ENCODE measurements at places on chromosomes 3 and 15. TPM values are rescaled to one million over a fixed set of nuclear protein-coding genes. Genes with fewer than 3 reads are reported as not detected.

The COL8A1 gene
- 42.2 TPM for total RNA-seq

The GOLGA8M gene
- 1.6 TPM for total RNA-seq

The CD86 gene
- total RNA-seq = not detected

The IL17RE gene
- total RNA-seq = 0.37 TPM

The RLBP1 gene
- 0.16 TPM for total RNA-seq

The CSK gene
- total RNA-seq = 14.8 TPM

The FGD5 gene
- not detected for total RNA-seq

The LYZL4 gene
- total RNA-seq = not detected

The MEF2A gene
- 50.0 TPM for total RNA-seq

The C3orf49 gene
- not detected for total RNA-seq

The SLC2A2 gene
- total RNA-seq = not detected

The ZNF501 gene
- total RNA-seq = 4.4 TPM

The ADCY5 gene
- 0.16 TPM for total RNA-seq

The FAM227B gene
- 3.3 TPM for total RNA-seq

The RTF1 gene
- 26.0 TPM for total RNA-seq

The CDHR4 gene
- not detected for total RNA-seq

The CSPG4 gene
- 0.32 TPM for total RNA-seq

The GOLGA6D gene
- not detected for total RNA-seq

The MITF gene
- 16.5 TPM for total RNA-seq

The CCDC33 gene
- total RNA-seq = not detected

The SLC6A1 gene
- total RNA-seq = not detected

The SLC24A5 gene
- total RNA-seq = not detected

The PLCB2 gene
- total RNA-seq = 61.9 TPM

The CHRNA7 gene
- 0.09 TPM for total RNA-seq

The FGF12 gene
- not detected for total RNA-seq

The GXYLT2 gene
- total RNA-seq = 13.3 TPM
